ENCODE measurements at places on chromosomes 7 and 10.

GRCh38 chr7:69110450-69111050 lies 487.7 kb upstream of the AUTS2 start:
- DNase-seq, result no peak

- peak; percentile 97 for DNase-seq
These were observed 17.1 kb upstream of the AMZ1 start for GRCh38 chr7:2670720-2671391.

- no peak for DNase-seq
These were observed 70.4 kb upstream of the AOAH start for GRCh38 chr7:36794689-36795088.

DNA sequence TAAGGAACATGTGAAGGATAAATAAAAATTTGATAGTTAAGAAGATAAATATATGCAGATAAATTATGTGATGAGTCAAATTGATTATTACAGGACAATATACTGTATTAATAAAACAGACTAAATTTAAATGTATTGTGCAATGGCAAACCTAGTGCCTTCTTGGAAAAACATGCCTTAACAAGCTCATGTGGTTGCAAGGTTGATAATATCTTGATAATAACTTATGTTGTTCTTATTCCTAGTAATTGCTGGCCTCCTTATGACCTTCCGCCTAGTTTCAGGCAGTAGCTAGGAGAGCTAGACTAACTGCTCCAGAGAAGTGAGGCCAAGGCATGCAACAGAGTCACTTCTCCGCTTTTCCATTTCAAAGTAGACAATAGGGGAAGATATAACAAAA lies 7.6 kb upstream of the RAB11FIP2 start:
- no peak for DNase-seq

DNA sequence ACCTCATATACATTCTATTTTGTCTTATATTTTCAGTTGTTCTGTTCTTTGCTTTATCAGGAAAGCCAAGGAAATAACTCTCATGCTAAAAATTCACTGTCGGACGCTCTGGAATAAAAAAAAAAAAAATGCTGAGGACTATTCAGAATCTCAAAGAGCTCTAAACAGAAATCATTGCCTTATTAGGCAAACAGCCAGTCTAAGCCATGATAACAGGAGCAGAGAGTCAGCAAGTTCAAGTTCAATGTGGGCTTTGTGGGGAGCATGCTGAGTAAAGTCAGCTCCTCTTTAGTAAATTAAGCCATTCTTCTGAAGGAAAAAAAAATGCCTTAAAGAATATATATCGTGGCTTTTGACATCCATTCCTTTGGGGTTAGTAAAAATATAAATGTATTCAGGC lies 13.6 kb upstream of the FAM13C start:
- DNase-seq, result no peak

DNA sequence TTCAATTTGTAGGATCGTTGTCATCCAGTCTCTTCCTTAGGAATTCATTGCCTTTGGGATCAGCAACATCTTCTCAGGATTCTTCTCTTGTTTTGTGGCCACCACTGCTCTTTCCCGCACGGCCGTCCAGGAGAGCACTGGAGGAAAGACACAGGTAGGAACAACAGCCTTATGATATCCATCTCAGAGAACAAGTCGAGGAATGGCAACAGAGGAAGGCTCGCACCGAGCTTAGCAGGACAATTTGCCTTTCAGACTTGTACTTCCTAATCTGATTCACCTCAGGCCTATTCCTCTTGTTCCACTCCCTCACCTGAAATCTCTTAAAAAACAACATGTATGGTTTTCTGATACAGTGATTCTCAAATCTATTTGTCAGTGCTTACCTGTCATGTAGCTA lies 29.5 kb downstream of the SLC26A4 start:
- DNase-seq, result no peak

- DNase-seq, result peak; percentile 78
These were observed 108.4 kb upstream of the ZMIZ1 start for GRCh38 chr10:78960316-78960800.

GRCh38 chr10:133298466-133298865 lies 10.2 kb downstream of the TUBGCP2 start:
- DNase-seq, result no peak

DNA sequence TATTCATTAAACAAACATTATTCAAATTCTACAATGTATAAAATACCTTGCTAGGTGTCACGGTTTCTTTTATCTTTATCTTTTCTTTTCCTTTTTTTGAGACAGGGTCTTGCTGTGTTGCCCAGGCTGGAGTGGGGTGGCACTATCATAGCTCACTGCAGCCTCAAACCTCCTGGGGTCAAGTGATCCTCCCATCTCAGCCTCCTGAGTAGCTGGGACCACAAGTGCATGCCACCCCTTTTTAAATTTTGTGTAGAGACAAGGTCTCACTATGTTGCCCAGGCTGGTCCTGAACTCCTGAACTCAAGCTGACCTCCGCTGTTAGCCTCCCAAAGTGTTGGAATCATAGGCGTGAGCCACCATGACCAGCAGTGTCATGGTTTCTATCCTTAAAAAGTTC lies 17.9 kb upstream of the BLOC1S2 start:
- no peak for DNase-seq

DNA sequence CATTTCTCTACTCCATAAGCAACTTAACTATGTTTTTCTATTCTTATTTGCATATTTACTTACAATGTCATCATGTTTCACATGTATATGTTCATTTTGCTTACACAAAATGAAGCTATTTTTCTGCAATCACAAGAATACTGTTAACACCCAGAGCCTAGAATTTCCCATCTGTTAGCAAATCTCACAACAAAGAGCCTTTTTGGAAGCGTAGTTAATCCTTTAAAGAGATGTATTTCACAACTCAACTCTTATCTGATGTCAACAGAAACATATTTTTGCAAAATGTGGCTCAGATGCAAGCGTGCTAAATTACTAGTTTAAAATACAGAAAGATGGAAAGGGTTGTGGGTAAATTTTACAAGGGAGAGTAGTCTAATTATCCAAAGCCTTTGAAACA lies 110.6 kb upstream of the COL1A2 start:
- DNase-seq, result no peak

DNA sequence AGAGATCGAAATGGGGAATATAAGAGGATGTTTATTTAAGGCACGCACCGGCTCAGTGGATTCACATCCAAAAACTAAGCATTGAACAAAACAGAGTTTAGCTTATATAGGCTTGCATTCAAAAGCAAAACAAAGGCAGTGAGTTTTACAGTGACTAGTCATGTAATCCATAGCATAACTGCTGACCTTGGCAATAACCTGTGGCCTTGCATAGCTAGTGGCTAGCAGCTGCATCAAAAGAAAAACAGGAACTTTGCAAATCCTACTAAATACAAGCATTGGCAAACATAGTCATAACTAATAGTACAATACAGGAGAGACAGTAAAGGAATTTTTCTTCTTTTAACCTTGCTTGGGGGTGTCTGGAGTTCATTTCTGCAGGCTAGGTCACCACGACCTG lies 9.7 kb upstream of the ZNF485 start:
- no peak for DNase-seq

DNA sequence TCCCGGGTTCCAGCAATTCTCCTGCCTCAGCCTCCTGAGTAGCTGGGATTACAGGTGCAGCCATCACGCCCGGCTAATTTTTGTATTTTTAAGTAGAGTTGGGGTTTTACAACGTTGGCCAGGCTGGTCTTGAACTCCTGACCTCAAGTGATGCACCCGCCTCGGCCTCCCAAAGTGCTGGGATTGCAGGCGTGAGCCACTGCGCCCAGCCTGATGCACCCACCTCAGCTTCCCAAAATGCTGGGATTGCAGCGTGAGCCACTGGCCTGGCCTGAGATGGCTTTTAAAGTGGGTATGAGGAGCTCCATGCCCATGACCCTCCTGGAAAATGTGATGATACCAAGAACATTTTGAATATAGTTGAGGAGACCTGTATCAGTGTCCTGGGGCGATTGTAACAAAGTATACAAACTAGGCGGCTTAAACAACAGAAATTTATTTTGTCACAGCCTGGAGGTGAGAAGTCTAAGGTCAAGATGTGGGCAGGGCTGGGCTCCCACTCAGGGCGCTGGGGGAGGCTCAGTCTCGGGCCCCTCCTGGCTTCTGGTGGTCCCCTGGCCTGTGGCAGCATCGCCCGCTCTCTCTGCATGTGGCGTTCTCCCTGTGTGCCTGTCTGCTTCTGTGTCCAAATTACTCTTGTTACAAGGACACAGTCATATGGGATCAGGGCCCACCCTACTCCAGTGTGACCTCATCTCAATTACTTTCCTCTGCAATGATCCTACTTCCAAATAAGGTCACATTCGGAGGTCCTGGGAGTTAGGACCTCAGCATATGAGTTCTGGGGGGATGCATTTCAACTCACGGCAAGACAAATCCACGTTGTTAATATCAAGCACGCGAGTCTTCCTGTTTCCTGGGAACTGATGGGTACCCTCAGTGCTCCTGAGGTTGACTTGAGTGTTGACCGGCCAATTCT lies 108.8 kb downstream of the ACTR3B start:
- no peak for DNase-seq

GRCh38 chr7:40645197-40645596 lies 510.4 kb downstream of the SUGCT start:
- no peak for DNase-seq

GRCh38 chr7:139183878-139184338 lies 47.1 kb upstream of the UBN2 start:
- DNase-seq, result no peak

- DNase-seq, result peak; percentile 26
These were observed 41.9 kb downstream of the ENO4 start for GRCh38 chr10:116891208-116891607.

- no peak for DNase-seq
These were observed 35.0 kb downstream of the ADCY1 start for GRCh38 chr7:45609180-45609579.

DNA sequence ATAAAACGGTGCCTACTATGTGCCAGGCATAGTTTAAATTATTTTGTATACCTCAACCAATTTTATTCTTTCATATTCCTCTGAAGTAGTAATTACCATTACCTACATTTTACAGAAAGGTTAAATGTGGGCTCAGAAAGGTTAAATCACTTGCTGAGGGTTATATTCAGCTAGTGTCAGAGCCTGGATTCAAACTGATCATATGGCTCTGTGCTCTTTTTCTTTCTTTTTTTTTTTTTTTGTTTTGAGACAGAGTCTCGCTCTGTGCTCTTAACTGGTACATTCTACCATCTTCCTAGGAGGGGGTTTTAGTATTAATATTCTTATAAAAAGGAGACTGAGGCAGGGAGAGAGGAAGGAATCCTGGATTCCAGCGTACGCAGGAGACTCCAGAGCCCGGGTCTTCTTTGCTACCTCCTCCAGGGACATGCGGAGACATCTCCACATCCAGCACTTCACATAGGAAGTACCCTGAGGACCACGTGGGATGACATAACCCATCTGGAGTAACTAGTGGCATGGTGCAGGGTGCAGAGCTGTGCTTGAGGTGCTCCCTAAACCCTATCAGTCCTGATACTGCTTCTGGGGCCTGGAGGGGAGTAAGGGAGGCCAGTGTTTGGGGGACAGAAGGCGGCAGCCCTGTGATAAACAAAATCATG lies 29.6 kb upstream of the ATXN7L1 start:
- no peak for DNase-seq

GRCh38 chr7:13988731-13989125 lies 738 bp downstream of the ETV1 start:
- no peak for DNase-seq

GRCh38 chr7:129790136-129790535 lies 162.6 kb downstream of the UBE2H start:
- no peak for DNase-seq

GRCh38 chr10:112471878-112472487 lies 25.0 kb downstream of the VTI1A start:
- peak; percentile 19 for DNase-seq

DNA sequence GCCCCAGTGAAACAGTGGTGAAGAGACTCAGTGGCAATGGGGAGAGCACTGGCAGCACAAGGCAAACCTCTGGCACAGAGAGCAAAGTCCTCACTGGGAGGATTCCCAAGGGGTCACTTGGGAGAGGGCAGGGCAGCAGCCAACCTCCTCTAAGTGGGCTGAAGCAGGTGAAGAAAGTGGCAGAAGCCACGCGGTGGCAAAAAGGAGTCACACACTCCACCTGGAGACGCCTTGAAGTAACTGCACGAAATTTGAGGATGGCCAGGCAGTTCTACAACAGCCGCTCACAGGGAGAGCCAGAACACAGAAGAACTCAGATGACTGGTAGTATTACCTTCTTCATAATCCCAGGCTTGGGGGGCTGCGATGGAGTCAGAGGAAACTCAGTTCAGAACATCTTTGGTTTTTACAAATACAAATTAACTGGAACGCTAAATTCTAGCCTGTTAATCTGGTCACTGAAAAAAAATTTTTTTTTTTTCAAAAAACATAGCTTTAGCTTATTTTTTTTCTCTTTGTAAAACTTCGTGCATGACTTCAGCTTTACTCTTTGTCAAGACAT lies 574 bp upstream of the IL6 start:
- peak; percentile 57 for DNase-seq

GRCh38 chr10:23192712-23193434 lies 761 bp downstream of the PTF1A start:
- no peak for DNase-seq

DNA sequence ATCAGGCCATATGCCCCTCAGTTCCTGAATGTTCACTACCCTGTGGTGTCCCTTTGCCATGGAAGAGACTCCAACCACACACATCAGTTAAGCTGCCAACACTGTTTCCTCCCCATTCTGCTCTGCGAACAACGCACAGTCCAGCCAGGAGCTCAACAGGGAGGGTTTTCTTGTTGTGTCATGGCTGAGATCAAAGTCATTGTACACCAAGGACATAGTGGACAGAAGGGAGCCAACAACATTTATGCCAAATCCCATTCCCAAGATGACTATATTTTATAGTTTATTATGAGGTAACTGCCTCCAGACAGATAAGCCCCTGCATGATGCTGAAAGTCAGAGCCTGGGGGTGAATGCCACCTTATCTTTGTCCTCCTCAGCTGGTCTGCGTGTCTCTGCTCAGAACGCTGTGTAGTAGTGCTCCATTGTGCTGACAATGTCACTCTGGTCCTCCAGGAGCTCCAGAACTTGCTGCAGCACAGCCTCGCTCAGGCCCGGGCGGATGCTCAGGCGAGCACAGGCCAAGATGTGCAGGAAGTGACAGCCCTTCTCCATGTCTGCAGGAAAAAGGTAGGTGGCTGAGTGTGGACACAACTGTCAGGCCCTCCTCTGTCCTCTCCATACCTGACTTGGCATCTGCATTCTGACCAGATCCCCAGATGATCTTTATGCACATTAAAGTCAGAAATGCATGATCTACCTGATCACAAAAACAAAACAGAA lies 27.1 kb upstream of the SH3PXD2A start:
- DNase-seq, result no peak

GRCh38 chr7:149443523-149443922 lies 17.3 kb downstream of the ZNF777 start:
- no peak for DNase-seq

GRCh38 chr7:95190515-95190914 lies 133.8 kb downstream of the PON1 start:
- no peak for DNase-seq

GRCh38 chr7:135856356-135857144 lies 107.9 kb upstream of the FAM180A start:
- DNase-seq, result peak; percentile 27

DNA sequence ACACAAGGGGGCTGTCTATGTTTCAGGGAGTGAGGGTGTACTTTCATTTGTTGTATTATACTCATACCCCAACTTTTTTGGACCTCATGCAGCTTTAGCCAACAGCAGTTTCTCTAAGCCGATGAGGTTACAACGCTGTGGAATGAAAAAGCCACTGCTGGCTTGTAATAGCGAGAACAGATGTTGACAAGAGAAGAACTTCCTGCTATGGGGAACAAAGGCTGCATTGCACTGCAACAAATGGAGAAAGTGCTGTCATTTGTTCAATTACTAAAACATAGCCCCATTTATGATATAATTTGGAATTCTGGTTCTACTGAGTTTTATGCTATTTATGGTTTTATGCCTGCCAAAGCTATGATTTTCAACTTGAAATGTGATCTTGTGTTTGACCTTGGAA lies 104.2 kb upstream of the TMEM72 start:
- DNase-seq, result no peak
